Stimulated activated CD8-positive, alpha-beta memory T cell treated with anti-CD3 and anti-CD28 coated beads, Interleukin-7, amount 100 ng/mL, for 1 hour (primary cell): ENCODE measurements at places on chromosomes 2 and 18.

DNA sequence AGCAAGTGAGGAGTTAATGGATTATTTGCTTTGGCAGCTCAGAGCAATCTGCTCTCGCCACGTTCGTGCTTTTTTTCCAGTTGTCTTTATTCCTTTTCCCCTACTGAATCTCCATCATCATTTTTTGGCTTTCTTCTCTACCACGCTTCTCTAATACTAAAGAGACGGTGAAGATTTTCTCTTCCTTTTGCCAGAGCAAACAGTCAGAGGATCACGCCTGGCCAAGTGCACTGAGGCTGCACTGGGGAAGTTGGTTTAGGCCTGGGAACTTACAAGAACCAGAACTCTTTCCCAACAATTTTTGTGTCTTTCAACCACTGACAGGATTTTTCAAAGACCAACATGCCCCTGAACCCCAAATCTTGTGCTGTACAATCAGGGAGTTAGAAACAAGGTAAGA lies 172.3 kb downstream of the PID1 start:
- no peak for DNase-seq

DNA sequence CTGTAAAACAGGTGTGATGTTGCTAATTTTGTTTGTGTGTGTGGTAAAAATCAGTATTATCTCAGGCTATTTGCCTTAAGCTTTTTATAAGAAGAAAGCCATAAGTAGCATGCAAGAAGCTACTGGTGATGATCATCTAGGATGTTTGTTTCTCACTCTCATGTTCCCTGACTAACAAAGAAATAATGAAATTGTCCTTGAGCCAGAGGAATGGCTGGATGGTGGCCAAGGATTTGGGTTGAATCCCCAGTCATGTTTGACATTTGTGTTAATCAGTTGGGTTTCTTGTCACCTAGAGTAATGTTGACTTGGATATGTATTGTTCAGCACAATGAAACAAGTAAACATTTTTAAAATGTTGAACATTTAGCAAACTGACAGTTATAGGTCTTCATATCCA lies 496.8 kb upstream of the ZEB2 start:
- no peak for DNase-seq

GRCh38 chr2:3470166-3470651 lies 49.1 kb downstream of the ADI1 start:
- no peak for DNase-seq

DNA sequence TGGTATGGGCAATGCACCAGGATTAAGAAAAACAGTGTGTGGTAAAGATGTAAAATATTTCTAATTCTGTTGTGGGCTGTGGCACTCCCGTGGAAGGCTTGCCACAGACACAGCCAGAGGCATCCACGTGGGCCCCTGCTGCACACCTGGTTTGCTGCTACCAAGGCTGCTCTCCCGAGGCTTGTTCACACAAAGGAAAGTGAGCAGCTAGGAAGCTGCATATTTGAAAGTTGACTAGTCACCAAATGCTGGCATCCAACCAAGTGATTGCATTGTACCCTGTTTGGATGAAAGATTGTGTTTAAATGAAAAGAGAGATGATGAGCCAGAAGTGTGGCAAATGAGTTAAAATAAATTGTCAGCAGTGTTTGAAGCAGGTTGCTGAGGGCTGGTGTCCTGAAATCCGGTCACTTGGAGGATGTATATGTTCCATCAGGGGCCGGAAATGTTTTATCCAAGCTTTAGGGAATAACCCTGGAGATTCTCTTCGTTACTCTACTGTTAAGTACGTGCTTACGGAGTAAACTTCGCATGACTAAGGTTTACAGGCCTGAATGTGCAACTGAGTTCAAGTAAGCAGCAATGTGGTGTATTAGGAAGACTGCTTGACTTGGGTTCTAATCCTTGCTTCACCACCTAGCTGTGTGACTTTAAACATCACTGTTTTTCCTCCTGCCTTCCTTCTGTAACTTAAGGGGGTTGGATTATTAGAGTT lies 86.1 kb downstream of the MSH2 start:
- DNase-seq, result no peak

- DNase-seq, result no peak
Measured at GRCh38 chr18:42517896-42518295, 562.9 kb downstream of the PIK3C3 start.

GRCh38 chr18:25651553-25651952 lies 299.6 kb upstream of the ZNF521 start:
- no peak for DNase-seq

- DNase-seq, result no peak
Measured at GRCh38 chr18:76881744-76882143, 59.4 kb downstream of the ZNF236 start.

GRCh38 chr2:62662554-62662953 lies 43.0 kb upstream of the EHBP1 start:
- DNase-seq, result no peak

DNA sequence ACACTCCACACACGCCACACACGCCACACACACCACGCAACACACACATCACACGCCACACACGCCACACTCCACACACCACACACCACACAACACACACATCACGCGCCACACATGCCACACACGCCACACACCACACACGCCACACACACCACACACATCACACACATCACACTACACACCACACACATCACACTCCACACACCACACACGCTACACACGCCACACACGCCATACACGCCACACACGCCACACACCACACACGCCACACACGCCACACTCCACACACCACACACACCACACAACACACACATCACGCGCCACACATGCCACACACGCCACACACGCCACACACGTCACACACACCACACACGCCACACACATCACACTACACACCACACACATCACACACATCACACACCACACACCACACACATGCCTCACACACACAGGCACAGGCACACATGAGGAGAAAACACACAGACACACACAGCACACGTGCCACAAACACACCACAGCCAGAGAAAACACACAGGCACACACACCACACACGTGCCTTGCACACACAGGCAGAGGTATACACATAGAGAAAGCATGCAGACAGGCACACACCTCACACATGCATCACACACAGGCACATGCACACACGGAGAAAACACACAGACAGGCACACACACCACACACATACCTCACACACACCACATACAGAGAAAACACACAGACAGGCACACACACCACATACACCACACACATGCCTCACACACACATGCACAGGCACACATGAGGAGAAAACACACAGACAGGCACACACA lies 241.5 kb upstream of the MYT1L start:
- DNase-seq, result no peak

DNA sequence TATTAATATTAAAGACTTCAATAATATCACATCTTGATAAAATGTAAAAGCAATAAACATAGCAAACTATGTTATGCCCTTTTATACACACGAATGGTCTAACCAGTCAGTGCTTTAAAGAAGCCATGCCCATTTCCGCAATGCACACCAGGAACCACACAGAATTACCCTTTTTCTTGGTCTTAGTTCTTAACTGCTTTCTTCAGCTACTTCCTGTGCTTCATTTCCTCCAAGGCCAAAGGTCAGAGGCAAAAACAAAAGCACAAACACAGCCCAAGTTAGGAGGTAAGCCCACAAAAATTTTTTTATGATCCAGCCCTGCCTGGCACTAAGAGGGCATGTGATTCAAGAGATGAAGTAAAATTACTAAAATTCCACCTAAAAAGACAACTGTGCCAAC lies 267.2 kb downstream of the FBXO15 start:
- no peak for DNase-seq

DNA sequence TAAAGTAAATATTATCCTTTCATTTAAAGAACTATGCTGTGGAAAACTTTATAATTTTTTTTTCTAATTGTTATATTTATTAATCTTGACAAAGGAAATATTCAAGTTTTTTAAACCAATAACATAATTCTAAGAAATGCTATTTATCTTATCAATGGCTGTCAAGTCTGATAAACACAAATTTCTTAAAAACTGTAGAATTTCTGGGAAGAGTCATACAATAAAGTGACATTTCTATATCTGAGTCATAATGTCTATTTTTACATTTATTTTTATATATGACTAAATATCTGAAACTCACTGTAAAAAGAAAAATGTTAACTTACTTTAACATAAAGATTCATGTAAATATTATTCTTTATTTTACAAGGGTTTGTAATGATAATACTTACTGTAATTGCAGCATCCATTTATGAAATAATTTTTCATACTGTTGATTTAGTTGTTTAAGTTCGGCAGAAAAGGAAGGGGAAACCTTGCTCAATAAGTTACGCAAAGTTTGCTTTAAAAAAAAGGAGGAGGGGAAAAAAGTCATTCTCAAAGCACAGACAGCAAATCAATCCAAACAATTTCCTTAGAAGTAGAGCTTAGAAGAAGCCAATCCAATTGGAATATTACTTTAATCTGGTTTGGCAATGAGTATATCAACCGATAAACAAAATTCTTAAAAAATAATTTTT lies 32.4 kb downstream of the ORC2 start:
- DNase-seq, result no peak

DNA sequence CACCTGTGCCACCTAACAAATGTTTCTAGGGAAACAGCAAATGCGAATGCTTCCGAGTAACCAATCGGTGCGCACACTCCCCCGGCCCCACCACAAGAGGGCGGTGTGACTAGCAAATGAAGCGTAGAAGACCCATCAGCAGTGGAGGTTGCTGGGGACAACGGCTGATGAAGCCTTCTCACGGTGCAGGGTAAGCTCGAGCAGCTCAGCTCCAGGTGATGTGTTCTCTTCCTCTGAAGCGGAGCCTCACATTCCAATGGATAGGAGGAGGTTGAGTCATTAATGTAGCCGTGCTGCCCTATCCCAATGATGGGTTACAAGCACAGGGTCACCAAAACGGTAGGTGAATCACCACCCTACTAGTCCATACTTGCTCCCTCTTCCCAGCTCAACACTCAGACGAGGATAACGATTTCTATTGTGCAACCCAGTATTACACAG lies 127.6 kb upstream of the TWIST2 start:
- DNase-seq, result no peak

- no peak for DNase-seq
Measured at GRCh38 chr2:190799999-190800398, 80.6 kb upstream of the GLS start.

GRCh38 chr2:134080386-134081089 lies 173.3 kb upstream of the MGAT5 start:
- DNase-seq, result no peak

- DNase-seq, result no peak
Measured at GRCh38 chr2:234102112-234102511, 51.6 kb downstream of the SPP2 start.

GRCh38 chr2:234840336-234840735 lies 111.5 kb upstream of the SH3BP4 start:
- no peak for DNase-seq
